Hematopoietic multipotent progenitor cell (in vitro differentiated cells): ENCODE measurements at places on chromosomes 4 and X.
A peak's percentile ranks its signal among the peaks of the same experiment; 100 is the strongest.

GRCh38 chr4:39668887-39669286 lies 29.0 kb upstream of the UBE2K start:
- DNase-seq: no peak

DNA sequence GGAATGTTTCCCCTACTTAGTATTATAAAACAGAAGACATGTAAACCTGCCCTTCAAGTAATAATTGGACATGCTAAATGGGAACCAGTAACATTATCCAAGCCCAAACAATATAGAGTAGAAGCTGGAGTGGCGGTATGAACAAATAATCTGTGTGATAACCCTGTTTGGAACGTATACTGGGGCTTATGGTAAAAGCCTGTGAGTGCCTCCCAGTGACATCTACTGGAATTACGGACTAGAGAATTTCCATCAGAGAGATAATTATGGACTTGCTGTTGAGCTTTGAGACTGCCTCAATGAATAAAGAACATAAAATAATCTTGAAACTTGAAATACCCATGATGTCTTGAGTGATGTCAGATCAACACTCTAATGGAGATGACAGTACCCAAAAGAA lies 406.3 kb upstream of the GRIA3 start:
- DNase-seq: no peak

- DNase-seq: no peak
Measured at GRCh38 chr4:3115637-3116270, 41.3 kb downstream of the HTT start.

GRCh38 chr4:7831330-7831729 lies 108.3 kb downstream of the AFAP1 start:
- no peak for DNase-seq

DNA sequence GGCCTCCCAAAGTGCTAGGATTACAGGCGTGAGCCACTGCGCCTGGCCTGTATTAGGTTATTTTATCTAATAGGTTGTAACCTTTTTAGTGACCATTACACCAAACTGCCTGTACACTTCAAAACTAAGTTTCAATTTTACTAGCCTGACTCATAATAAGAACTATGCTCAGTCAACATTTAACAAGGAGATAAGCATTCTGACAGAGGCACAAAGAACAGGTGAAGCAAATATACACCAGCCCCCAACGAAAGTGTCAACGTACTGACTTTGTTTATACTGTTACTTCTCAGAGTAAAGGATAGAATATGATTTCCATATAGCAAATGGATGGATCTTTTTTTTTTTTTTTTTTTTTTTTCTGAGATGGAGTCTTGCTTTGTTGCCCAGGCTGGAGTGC lies 62.8 kb downstream of the SHISA3 start:
- DNase-seq: no peak

- no peak for DNase-seq
Measured at GRCh38 chrX:1398431-1399340, 6.8 kb upstream of the SLC25A6 start.

- no peak for DNase-seq
Measured at GRCh38 chrX:45164021-45164621, 36.6 kb downstream of the DIPK2B start.

DNA sequence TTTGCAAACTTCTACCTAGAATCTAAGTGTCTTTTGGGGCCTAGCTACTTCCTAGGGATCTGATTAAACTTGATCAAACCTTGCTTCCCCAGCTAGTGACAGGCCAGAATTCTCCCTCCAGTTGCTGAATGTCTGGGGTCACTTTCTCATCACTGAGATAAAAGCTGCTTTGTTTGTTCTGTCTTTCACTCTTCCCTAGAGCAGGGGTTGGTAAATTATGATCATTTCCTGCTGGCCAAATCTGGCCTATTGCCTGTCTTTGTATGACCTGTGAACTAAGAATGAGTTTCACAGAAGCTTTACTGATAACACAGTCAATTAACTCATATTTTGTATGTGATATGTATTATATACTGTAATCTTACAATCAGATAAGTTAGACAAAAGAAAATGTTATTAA lies 157.8 kb upstream of the AADAT start:
- DNase-seq: no peak

- DNase-seq: peak; percentile 84
Measured at GRCh38 chr4:74311696-74312313, 3.5 kb downstream of the EPGN start.

DNA sequence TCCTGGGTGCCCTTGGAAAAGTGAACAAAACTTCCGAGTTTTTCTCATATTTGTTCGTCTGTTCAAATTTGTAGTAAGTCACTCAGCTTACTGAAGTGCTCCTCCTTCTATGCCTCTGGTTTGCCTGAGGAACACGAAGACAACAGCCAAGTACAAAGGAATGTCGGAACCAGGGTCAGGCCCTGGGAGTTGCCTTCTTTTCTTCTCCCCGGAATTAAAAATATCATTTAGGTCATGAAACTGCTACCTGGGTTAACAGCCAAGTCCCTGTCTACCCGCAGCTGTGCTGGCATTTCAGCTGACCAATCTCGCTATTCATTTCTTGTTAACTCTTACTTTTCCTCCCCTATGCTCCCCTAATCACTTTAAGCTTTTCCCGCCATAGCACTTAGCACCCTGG lies 137.6 kb upstream of the TEX13D start:
- DNase-seq: no peak
